ENCODE measurements at places on chromosomes 7 and 10.

DNA sequence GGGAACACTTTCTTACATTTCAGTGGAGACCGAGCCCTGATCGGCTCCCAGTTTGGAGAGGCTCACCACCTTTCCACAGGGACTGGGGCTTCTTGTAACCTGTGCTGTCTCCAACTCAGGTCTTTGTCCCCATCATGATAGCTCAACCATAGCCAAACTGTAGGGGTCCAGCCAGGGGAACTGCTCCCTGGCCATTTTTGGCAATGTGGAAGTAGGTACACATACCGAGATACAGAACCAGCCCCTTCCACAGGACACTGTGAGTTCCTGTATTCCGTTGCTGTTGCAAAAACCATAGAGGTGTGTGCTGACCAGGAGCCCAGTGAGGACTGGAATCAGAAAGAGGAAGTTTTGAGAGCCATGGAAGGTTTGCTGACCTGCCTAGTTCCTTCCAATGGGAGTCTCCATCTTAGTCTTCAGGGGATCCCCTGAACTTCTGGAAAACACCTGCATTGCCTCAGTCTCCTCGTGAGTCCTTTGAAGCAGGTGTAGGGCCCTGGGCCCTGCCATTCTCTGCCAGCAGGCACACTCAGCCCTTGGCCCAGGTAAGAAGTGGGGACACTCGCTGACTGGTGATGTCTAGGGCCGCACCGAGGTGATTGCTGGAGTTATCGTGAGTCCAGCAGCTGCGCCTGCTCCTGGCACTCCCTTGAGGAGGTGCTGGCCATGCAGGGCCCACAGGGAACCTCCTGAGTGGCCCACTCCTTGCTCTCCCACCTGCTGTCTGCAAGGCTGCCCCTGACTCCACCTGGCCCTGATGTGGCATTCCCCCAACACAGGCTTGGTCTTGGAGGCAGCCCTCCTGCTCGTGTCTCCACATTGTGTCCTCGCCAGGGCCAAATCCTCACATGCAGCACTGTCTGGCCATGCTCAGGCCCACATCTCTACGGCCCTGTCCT, 11.2 kb downstream of the WDFY4 start:
- DNase-seq, result no peak

- DNase-seq, result no peak
Observed at GRCh38 chr7:101557421-101557820, 71.7 kb downstream of the MYL10 start.

DNA sequence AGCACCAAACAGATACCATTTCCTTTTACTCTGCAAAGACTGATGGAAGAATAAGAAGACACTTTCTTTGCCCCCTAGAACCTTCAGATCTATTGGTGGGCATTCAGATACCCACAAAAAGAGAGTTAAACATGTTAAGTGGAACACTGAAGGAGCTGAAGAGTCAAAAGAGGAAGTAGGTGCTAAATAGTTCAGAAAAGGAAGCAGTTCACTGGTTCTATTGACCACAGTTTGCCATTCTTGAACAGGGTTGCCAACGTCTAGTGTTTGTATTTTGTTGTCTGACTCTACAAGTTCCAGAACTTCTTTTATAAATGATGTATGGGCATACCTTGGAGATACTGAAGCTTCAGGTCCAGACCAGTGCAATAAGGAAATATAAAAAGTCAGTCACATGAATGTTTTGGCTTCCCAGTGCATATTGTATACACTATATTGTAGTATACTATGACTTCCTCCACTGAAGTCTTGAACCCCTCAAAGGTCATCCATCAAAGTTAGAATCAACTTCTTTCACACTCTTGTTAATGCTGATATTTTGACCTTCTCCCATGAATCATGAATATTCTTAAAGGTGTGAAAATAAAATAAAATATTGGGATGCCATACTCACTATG, 47.5 kb upstream of the AGR3 start:
- DNase-seq, result no peak

GRCh38 chr7:41928166-41928565, 225.3 kb upstream of the INHBA start:
- no peak for DNase-seq

DNA sequence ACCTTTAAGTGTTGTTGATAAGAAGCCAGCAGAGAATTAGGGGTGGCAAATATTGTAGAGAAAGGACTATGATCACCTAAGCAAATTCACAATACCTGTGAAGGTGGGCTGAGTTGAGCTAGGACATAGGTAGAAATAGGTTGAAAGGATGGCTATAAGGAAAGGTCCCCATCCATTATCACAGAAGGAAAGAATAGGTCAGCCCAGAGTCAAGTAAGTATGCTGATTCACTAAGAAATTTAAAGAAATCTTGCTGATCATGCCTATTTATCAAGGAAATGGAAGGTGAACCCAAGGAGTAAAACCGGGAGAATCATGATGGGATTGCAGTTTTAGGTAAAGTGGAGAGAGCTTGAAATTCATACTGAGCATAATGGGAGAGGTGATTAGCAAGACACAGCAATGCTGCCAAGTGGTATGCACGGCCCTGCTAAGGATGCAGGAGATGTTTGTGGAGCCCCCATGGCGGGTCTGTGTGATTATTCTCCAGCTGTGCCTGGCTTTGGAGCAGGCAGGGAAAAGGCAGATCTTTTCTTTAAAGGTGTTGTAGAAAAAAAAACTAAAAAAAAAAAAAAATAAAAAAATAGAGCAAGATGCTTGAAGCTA, 399.4 kb downstream of the PLXDC2 start:
- no peak for DNase-seq

DNA sequence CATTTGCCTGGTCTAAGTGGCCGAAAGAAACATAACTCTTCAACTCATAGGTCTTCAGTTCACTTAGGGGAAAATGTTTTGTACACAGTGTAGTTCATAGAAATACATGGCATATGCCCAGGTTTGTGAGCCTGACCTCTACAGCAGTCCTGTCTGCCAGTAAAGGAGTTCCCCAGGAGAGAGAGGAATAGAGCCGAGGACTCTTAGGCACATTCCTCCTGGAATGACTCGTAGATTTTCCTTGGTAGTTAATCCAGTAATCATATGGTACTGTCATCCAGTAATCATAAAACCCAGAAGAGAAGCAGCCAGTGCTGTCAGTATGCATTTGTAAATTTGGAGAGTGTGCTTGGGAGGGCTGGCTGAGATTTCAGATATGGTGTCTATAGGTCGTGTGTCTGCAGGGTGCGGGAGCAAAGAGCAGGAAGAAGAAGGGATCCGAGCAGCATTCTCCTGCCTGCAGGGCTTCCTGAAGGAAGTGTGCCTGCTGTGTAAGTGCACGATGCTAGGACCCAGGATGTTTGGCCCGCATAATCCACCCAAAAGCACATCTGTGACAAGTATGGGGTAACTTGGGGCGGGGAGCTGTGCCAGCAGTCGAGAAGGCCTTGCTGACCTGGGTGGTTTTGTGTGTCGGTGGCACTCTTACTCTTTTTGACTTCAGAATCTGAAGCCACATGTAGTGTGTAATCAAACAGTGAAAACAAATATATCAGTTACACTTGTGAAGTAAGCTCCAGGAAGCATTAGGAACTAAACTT, 13.9 kb downstream of the EIF4H start:
- no peak for DNase-seq

- DNase-seq, result no peak
Observed at GRCh38 chr7:17020250-17020649, 138.5 kb upstream of the AGR3 start.

DNA sequence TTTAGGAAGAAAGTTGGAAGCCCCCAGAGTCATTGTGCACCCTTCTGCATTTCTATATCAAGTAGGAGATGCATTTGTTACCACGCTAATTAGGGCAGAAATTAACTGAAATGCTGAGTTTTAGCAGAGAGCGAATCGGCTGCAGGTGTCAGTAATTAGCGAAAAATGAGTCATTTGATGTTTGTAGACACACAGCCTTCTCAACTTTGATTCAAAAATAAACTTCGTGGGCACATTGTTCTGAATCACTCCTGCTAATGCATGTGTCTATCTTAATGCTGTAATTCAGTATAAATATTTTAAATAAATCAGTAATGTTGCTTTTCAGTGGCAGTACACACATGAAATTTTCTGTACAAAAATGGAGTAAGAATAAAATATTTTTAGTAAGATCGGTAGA, 109.5 kb upstream of the CARD11 start:
- DNase-seq, result no peak

- DNase-seq, result no peak
Observed at GRCh38 chr10:35070521-35070920, 19.6 kb downstream of the CUL2 start.

DNA sequence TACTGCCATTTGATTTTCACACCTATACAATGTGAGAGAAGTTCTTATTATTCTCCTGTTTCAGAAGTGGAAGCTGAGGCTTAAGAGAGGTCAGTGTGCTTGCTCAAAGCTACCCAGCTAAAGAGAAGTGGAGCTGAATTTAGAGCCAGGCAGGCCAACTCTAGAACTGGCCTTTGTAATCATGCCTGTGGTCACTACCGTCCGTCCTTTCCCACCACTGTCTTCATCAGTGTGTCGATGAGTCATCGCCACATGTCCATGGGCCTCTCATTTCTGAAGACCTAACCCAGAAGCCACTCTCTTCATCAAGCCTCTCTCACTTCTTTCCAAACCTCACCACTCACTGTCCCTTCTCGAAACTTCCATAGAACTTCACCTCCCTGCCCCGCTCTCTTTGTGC, 237.8 kb downstream of the KIAA1217 start:
- DNase-seq, result no peak

DNA sequence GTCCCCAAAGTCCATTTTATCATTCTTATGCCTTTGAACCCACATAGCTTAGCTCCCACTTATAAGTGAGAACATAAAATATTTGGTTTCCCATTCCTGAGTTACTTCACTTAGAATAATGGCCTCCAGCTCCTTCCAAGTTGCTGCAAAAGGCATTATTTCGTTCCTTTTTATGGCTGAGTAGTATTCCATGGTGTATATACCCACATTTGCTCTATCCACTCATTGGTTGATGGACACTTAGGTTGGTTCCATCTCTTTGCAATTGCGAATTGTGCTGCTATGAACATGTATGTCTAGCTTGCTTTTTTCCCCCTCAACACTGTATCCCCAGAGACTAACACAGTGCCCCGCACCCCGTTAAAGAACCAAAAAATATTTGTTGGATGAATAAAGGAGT, 670 bp upstream of the CAPZA2 start:
- no peak for DNase-seq

- DNase-seq, result no peak
Observed at GRCh38 chr7:2018569-2019460, 213.9 kb downstream of the MAD1L1 start.

GRCh38 chr7:157427811-157428553, 91.2 kb downstream of the DNAJB6 start:
- no peak for DNase-seq

- no peak for DNase-seq
Observed at GRCh38 chr7:121456785-121457359, 60.8 kb upstream of the FAM3C start.

Measured in CD4-positive, alpha-beta T cell treated with Interleukin-10 for 1 hour (primary cell).